ENCODE measurements at places on chromosomes 7 and 10.

GRCh38 chr7:155551785-155552611 is 5.6 kb upstream of the CNPY1 start:
- DNase-seq, result no peak

- no peak for DNase-seq
Observed at GRCh38 chr7:82173400-82174021, 270.1 kb downstream of the CACNA2D1 start.

DNA sequence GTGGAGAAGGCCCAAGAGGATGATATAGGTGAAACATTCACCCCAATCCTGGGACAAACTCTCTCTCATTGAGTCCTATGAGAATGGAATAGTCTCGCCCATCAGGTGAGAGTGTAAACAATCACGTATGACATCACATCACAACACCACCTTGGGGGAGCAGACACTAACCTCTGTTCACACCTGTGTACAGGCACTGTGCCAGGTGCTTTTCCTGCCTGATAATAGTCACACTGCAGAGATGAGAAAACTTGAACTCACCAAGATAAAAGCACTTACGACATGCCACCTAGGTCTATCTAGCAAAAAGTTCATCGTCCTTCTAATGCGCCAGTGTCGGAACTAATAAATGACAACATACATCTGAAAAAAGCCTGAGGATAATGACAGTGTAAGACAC is 187.8 kb downstream of the FAM107B start:
- no peak for DNase-seq

GRCh38 chr10:91002656-91003055 is 81.8 kb upstream of the ANKRD1 start:
- no peak for DNase-seq

GRCh38 chr7:100895956-100896731 is 456 bp upstream of the ACHE start:
- no peak for DNase-seq

DNA sequence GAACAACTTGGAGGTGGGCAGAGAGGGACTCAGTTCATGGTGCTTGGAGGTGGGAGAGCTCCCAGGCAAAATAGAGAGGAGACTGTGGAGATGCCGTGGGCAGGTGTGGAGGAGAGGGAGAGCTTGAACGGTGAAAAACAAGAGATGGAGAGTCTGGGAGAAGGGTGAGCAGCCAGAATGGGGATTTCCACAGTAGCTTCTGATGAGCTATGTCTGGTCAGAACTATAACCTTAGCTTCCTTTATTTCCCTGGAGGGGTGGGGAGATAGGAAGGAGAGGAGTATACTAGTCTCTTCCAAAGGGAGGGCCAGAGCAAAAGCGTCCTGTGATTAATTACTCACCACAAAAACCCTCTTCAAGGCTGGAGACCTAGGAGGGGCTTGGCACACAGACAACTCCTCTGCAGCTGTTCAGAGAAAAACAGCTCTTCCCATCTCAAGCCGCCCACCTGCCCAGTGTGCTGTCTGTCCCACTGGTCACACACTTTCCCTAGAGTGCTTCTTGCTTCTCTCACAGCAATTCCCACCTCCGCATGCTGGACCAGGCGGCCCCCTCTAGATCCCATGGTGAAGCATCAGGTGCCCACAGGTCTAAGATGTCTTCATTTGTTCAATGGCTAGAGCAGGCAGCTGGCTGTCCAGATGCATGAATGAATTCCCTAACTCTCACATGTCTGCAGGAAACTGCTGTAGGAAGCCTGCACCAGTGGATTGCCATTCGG is 41.9 kb downstream of the TAS2R41 start:
- DNase-seq, result no peak

GRCh38 chr10:130999376-131000202 is 311.9 kb downstream of the TCERG1L start:
- DNase-seq, result no peak

- no peak for DNase-seq
Observed at GRCh38 chr10:70114902-70115301, 17.7 kb downstream of the AIFM2 start.

DNA sequence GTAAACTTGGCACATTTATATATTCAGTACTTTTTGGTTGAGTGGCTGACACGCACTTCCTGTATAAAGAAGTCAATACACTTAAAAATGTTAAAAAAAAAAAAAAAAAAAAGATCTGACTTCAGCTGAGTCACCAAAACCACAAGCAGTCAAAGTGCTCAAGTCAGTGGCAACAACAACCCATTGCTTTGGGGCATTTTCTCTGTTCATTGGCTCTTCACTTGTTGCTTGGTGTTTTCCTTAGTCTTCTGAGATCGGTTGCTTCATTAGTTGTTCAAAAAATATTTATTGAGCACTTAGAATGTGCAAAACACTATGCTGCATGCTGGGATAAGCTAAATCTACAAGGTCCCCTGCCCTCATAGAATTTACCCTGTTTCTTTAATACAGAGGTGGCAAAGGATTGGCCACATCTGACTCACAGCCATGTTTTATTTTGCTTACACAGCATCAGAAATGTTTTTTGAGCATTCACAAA is 63.7 kb downstream of the ZNRF2 start:
- peak; percentile 44 for DNase-seq

- DNase-seq, result no peak
Observed at GRCh38 chr10:119817991-119818888, 54.4 kb downstream of the MCMBP start.

- DNase-seq, result no peak
Observed at GRCh38 chr10:21532694-21533466, 1.2 kb upstream of the MLLT10 start.

DNA sequence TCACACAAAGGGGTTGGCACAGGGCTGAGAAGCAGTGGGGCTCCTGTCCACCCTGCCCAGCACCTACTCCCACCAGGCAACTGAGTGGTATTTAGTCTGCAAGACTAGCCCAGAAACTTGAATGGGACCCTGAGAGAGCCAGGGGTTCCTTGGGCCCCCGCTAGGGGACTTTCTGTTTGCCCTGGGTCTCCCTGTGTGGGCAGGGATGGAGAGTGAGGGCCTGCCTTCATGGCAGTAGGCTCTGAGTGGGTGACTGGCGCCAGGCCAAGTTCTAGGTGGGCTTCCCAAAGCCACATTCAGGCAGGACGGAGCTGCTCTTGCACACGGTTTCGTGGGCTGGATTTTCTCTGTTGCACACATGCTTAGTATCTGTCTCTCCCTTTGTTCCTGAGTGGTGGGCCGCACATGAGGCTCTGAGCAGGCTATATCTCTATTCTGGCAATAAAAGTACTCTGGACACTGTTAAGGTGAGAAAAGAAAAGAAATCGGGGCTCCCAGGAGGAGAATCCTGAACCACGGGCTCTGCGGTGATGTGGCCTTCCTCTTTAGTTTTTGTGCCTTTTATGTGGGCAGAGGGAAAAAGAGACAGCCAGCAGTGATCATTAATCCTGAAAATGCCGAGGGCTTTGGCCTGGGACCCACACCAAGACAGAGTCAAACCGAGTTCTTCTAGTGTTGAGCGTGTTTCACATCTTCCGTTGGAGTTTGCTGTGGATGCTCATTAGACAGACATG is 26.9 kb downstream of the IL2RA start:
- no peak for DNase-seq

DNA sequence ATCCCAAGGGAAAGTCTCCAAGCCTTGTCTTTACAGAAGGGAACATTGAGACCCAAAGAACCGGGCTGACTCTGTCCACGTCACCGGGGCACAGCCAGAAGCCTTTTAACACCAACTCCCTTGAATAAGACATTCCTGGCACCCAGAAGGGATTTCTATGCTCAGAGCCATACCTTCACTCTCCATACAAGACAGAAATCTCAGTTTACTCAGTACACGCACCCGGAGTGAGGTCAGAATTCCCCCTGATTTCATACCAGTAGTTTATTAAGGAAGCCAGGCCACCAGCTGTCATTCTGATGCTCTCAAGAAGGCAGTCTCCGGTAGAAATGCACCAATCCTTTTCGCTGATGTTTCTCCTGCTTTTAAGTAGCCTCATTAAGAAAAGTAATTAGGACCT is 134.2 kb upstream of the KCNMA1 start:
- DNase-seq, result no peak

DNA sequence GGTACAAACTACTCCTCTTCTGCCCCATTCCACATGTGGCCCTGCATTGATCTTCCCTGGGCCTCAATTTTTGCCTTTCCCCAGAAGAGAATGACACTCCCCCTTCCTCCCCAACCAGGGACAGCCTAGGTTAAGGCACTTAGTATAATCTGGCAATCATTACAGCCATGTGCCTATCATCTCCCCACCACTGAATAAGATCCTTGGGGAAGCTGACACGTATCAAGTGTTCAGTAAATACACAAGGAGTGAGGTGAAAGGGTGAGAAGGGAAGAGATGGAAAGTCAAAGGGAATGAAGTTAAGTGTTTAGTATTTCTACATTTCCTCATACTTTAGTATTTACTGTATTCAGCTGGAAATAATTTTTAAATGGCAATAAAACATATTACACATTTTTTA is 31.9 kb downstream of the FBXW4 start:
- no peak for DNase-seq

DNA sequence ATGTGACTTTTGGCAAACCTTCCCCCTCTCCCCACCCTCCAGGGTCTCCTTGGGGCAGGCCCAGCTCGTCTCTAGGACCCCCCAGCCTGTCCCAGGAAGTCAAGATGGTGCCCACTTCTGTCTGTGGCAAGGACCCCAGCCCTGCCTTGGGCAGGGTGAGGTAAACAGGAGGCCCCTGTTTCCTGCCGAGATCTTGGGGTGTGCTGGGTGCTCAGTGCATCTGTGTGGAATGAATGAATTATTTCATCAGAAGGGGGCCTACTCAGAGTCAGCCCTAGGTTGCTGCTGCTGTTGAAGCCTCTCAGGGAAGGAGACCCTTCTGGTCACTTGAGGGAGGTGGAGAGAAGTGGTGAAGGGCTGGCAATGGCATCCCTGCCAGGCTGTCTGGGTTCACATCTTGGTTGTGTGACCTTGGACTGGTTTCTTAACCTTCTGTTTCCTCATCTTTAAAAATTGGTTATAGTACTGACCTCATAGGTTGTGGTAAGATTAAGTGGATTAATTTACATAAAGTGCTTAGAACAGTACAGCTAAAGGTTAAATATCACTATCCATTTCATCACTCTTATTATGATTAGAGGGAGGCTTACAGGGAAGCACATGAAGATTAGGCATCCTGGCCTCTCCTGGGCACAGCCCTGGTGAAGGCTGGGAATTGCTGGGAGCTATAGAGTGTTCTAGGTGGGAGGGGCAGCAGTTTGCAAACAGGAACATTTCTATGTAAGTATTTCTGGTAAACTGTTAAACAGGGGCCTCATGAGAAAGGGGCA is 67.7 kb downstream of the ZMIZ1 start:
- no peak for DNase-seq

DNA sequence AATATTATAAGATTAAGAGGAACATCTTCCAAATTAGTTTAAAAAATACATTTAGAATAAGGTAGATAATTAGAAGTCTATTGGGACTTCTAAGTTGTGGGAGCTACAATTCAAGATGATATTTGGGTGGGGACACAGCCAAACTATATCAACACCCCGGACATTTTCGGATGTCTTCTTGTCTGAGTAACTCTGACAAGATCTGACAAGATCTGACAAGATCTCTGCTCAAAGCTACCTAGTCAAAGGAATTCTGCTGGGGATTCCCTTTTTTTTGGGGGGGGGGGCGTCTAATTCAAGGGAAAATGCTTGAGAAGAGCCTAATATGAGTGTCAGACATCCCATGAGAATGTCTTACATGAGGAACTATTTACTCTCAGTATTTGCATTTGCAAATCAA is 5.2 kb upstream of the AGMO start:
- DNase-seq, result no peak

DNA sequence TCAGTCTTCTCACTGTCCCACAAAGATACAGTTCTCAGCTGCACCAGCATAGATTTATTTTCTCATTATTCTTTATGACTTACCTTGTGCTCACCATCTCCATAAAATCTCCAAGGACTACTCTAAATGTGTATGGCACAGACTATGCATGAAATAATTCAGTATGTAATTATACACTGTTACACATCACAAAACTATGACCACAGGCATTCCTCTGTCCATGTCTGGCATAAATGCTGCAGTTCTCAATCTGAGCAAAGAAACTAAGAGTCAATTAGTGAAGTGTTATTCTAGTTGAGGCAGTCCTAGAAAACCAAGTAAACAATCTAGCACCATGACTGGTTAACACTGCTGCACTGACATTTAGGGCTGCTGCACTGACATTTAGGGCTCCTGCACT is 2.7 kb downstream of the CYCS start:
- DNase-seq, result no peak

DNA sequence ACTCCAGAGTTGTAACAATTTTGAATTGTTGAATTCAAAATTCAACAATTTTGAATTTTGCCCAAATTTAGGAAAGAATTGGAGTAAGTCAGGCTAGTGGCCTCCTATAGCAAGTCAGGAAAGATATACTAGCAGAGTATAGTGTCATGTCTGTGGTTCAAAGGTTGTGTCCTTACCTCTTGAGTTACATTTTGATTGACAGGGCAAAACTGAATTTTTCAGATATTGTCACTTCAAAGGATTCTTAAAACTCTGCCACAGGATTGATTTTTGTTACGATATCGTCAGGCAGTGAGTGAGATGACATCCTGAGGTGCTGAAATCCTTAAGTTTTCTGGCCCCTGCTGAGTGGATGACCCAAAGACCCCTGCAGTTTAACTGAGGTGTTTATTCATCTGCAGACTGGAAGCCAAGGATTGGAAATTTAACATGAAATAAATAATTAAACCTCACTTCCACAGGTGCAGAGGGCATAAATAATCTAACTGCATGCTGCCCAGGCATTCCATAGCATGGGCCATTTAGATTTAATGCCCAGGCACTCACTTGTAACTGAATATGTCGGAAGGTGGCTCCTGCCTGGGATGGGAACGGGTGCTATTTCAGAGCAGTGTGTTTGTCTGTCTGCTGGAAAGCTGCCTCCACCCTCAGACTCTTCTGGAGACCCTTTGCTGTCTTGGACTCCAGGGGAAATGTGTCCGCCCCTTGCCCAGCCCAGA is 50.8 kb downstream of the RBM20 start:
- DNase-seq, result no peak

DNA sequence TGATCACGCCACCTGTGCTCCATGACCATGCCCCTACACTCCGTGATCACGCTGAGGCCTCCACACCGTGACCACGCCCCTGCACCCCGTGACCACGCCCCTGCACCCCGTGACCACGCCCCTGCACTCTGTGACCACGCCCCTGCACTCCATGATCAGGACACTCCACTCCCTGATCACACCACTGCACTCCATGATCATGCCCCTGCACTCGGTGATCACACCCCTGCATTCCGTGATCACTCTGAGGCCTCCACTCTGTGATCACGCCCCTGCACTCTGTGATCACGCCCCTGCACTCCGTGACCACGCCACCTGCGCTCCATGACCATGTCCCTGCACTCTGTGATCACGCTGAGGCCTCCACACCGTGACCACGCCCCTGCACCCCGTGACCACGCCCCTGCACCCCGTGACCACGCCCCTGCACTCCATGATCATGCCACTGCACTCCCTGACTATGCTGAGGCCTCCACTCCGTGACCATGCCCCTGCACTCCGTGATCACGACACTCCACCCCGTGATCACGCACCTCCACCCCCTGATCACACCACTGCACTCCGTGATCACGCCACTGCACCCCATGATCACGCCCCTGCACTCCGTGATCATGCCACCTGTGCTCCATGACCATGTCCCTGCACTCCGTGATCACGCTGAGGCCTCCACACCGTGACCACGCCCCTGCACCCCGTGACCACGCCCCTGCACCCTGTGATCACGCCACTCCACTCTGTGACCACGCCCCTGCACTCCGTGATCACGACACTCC is 27.7 kb downstream of the STK32C start:
- no peak for DNase-seq

- DNase-seq, result no peak
Observed at GRCh38 chr10:63667596-63668480, 146.6 kb downstream of the REEP3 start.

- no peak for DNase-seq
Observed at GRCh38 chr10:27252267-27253000, 11.8 kb upstream of the ACBD5 start.
